ENCODE measurements at places on chromosomes 4 and X. TPM values are rescaled to one million over a fixed set of nuclear protein-coding genes. Genes with fewer than 3 reads are reported as not detected.

The MUC7 gene
- total RNA-seq: not detected

DNA sequence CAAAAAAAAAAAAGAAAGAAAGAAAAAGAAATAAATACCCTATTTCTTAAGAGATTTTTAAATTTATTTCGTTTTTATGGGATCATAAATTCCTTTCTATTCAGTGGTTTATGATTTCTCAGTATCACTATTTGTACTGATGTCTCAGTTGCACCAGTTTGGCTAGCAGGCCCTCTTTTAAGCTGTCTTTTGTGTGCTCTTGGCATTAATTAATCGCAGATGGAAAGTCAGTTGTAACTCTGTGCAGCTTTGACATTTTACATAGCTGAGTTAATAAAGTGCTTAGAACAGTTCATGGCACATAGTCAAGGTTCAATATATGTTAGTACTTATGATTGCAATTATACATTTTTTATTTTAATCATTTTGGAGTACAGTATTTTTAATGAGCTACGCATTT lies 123.7 kb upstream of the NUDT6 start:
- ATAC-seq: no peak

DNA sequence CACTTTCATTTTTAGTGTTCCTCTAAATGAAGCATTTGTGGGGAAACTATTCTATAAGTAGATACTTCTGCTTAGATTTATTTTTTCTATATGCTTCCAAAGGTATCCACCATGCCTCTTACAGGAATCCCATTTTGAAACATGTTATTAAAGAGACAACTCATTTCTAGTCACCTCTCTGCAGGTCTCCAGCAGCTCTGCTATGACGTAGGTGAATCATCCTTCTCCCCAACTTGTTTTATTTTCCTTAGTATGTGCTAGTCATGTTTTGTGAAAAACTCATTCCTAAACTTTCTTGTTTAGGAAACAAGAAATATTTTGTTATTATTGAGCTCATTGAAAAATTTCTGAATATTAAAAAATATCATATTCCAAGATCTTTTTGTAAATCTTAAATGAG lies 12.8 kb downstream of the CXCL8 start:
- no peak for ATAC-seq

DNA sequence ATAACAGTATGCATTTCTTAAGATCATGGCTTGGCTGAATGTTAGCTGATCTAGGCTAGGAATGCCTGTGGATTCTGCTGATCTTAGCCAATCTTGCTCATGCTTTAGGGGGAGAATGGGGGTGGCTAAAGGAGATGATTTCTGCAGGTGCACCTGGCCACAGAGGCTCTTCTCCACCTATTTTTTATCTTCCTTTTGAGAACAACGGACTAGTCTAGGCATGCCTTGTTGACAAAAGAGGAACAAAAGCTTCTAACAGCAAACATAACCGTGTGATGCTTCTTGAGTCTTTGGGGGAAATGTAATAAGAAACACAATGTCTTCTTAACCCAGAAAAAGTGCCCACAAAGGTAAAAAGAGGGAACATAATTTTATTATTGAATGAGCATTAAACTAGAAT lies 743.5 kb downstream of the ARAP2 start:
- ATAC-seq: no peak
